Stimulated activated CD8-positive, alpha-beta memory T cell treated with anti-CD3 and anti-CD28 coated beads, Interleukin-15, amount 100 ng/mL, for 48 hours (primary cell): ENCODE measurements at places on chromosomes 5 and 9.

DNA sequence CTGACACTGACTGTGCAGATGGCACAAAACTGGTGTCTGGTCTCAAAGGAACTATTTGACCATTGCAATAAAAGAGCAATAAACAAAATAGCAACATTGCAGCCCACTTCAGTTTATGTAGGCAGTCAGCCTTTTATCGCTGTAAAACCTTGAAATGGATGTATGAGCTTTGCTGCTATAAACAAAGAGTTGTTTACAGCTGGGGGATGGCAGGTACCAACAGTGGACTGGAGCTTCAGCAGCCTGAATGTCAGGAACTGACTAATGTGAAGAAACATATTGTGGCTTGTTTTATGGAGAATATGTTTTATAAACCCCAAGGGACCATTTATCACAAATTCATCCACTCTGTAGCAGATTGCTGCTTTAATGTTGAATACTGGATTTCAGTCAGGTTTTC, 78.0 kb downstream of the PTPRD start:
- no peak for DNase-seq

DNA sequence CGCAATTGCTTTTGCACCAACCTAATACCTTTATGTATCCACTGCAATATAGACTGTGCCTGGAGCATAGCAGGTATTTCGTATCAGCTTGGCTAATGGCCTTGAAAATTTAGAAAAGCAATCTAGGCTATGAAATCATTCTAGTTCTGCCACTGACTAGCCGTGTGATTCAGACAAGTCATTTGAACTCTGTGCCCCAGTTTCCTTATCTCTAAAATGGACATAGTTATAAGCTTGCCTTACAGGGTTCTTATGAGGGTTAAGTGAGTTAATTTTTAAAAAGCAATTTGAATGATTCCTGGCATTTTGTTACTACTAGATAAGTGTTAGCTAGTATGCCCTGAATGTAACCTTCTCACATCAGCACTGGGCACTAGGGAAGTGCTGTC, 80.5 kb upstream of the PUM3 start:
- DNase-seq: no peak

GRCh38 chr5:154273028-154273617, 82.6 kb downstream of the GALNT10 start:
- DNase-seq: no peak

DNA sequence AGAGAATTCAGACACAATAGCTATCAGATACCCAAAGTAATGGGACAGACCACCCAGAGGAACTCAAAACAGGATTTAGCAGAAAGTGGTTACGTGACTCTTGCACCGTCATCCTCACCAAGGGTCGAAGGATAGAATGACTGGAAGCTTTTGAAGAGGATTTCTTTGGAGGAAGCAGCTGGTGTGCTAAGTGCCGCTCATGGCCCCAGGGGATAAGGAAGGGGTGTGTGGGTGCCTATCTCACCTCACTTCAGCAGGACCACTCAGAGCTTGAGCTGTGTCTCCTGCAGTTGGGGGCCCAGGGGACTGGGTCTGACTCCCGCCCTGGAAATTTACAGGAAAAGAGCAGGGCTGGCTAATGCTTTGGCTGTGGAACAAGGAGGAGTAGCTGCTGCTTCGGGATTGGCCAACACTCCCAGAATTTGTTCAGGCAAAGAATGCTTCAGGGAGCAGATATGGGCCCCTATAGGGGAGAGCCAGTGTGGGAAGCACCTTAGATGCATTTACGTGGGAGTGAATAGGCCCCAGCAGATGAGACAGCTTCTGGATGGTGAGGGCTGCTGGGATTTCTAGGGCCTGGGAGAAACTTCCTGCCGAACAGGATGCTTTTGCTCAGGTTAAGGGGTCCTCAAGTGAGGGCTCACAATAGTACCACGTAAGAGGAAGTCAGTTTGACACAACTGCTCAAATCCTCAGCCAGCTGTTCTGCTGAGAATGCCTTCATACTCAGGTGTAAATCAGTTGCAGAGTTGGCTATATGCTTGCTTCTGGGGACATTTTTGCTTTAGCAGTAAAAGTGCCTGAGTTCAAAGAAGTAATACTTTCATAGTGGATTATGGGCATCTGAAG, 29.1 kb upstream of the TOMM5 start:
- no peak for DNase-seq

GRCh38 chr5:96517295-96517694, 84.2 kb upstream of the PCSK1 start:
- no peak for DNase-seq

DNA sequence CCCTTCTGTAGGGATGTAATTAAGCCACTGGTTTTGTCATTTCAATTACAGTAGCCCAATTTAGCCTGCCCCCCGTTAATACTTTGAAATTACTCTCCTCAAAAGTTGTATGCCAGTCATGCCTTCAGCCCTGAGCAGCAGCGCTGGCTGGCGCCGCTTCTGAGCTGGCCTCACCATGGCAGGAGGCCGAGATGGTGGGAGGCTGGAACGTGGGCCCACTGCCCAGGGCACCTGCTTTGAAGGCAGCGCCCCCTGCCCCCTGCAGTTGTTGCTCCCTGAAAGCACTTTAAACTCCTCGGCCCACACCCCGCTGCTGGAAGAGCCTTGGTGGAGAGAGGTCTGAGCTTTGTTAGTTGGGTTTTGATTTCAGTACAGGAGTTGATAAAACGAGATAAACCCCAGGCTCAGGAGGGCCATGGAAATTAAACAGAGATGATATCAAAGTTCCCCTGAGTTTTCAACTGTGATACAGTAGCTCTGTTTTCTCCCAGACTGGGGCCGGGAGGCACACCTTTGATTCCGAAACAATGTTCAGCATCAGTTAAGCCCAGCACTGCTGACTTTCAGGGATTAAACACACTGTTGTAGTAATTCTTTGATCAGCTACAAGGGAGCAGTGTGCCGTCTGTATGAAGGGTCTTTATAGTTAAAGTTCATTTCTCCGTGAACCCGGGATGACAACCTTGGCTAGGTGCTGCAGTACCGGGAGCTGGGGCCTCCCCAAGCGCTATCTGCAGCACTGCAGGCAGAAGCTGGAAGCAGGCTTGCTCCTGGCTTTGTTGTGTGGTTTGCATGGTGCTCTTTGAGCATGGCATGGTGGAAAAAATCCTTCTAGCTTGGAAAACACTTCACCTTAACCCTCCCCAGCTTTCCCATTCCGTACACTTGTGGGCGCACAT, 9.5 kb downstream of the MVB12B start:
- DNase-seq: no peak

DNA sequence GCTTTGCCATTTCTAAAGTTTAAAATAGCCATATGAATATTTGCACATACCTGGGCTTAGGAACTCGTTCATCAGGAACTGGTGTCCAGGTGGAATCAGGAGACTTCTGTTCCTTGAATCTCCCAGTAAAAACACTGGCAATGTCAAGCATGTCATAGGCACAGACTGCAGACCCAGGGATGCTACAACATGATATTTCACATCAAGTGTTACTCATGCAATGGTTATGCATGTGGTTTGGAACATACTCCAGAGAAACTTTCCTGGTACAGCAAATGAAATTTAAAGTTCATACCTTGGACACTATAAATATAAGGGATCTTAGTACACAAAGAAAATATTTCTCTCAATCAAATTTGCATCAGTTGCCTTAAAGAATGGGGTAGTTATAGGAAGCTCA, 92.2 kb downstream of the SEMA6A start:
- DNase-seq: no peak

DNA sequence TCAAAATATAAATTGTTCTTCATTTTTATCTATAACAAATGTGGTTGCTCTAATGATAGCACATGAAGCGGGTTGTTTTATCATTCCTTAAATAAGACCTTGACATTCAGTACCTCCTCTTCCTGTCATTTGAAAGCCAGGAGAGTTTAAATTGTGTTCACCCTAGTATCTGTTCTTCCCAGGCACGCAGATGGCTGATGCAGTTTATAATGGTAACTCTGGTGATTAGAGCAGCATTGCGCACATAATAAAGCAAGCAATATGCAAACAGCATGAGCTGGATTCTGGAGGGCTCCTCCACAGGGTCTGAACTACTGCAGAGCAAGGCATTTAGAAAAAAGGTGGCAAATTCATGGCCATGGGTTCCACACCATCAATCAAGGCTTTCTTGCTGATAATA, 307.8 kb downstream of the ENC1 start:
- no peak for DNase-seq

- no peak for DNase-seq
These were observed 168.8 kb downstream of the DROSHA start for GRCh38 chr5:31362931-31363568.

DNA sequence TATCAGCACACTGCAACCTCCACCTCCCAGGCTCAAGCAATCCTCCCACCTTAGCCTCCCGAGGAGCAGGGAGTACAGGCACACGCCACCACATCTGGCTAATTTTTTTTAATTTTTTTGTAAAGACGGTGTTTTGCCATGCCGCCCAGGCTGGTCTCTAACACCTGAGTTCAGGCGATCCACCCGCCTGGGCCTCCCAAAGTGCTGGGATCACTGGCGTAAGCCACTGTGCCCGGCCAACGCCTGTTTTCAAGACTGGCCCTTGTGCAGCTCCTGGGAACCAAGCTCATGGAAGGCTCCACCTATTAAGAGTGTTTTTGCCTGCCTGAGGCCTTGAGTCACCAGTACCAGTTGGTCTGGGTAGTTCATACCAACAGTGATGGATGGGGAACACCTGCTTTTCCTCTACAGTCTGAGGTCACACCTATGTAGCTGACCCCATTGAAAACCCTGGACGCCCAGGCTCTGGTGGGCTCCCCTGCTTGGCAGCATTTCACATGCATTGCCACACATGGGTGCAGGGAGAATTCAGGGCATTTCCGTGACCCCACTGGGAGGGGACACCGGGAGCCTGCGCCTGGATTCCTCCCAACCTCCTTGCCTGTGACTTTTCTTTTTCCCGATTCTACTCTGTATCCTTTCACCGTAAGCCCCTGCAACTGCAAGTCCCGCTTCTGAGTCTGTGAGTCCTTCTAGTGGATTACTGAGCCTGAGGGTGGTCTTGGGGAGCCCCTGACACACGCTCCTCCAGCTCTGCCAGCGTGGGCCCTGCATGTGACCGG, 63.5 kb downstream of the ZNF354C start:
- no peak for DNase-seq

GRCh38 chr5:149280124-149280523, 8.5 kb downstream of the AFAP1L1 start:
- no peak for DNase-seq

DNA sequence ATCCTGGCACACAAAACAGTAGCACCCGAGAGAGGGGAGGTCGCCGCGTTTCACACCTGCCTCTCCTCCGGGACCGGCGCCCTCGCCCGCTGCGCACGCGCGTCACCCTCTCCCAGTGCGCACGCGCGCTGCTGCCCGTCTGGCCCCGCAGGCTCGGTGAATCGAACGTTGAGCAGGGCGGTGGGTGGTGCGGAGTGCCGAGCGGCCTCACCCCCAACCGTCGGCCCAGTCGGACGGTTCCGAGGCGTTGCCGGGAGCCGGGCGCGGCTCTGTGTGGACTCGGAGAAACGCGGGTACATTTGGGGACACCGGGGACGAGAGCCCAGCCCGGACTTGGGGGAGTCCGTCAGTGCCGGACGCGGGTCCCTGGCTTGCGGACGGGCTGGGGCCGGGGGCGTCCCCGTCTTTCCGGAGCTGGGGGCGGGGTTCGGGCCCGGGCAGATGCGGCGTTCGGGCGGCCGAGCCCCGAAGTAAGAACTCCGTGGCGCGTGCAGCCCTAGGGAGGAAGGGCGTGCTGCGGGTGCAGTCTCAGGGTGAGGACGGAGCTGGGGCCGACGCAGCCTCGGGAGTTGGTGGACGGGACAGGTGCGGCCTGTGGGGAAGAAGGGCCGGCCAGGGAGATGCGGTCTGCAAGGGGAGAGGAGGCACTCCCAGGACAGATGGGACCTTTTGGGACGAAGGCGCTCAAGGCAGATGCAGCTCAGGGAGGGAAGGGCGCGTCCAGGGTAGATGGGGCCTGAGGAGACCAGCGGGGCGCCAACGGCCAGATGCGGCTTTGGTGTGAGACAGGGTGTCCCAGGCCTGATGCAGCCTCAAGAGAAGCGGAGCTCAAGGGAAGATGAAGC, at the start of gene POMT1:
POMT1 (plus strand) TSS at position 138 of the 845 bp plus-strand sequence. CDS start 1,301 bp downstream, outside the sequence.
- peak; percentile 80 for DNase-seq

GRCh38 chr9:8673830-8674229, 874.3 kb upstream of the DMAC1 start:
- DNase-seq: no peak

DNA sequence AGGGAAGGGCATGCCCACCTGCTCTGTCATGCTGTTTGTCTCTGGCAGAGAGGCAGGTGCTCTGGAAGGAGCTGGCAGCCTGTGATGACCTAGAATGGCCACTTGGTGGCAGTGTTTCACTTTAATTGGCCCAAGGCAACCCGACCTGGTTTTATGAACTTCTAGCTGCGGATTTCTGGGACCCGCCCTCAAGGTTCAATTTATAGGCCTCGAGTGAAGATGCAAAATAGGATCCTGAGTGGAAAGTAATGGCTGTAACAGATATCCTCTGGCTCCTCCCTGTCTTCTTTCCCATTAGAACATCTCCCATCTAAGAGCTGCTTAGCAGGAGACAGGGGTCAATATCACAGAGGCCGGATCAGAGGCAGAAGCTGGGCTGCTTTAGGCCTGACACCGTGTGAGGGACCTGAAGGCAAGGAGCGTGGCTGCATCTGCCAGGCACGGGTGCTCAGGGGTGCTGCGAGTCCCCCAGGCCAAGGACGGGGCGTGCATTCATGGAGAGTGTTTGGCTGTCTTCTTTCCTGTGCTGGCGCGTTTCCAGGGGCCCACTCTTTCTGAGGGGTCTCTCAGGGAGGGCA, 56.7 kb upstream of the SLC28A3 start:
- peak; percentile 28 for DNase-seq

DNA sequence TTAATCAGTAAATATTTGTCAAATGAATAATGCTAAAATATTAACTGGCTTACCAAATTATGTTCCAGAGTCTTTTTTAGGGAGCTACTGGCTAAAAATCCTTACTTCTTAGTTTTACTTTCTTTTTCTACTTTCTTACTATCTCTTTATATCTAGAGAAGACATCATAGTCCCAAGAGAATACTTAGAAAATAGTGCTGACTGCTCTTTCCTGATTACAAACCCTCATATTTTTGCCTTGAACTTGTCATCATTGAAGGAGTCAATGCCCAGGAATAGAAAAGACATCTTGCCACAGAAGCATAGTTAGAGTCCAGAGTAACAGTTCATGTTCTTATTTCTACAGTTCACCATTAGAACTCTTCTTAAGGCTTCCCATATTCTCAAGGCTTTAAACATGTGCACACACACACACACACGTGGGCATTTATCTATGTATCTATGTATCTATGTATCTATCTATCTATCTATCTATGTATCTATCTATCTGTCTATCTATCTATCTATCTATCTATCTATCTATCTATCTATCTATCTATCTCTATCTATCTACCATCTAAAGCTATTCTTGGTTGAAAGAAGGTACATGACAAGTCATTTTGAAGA, 654.3 kb downstream of the ANXA1 start:
- DNase-seq: no peak

GRCh38 chr9:98105006-98105405, 14.0 kb downstream of the TRIM14 start:
- no peak for DNase-seq

GRCh38 chr9:108282872-108283271, 572.9 kb downstream of the ACTL7B start:
- DNase-seq: no peak

GRCh38 chr9:37290366-37290939, 132.0 kb upstream of the GRHPR start:
- DNase-seq: no peak
